ENCODE measurements at places on chromosomes 1 and 21. TPM values are rescaled to one million over a fixed set of nuclear protein-coding genes. Genes with fewer than 3 reads are reported as not detected.

The TMEM51 gene
- 25.0 TPM for total RNA-seq

The OPRD1 gene
- 0.07 TPM for total RNA-seq

The PRAMEF17 gene
- total RNA-seq = not detected

The OR2T3 gene
- not detected for total RNA-seq

The FMO3 gene
- total RNA-seq = not detected

The ANGPTL7 gene
- not detected for total RNA-seq

The ERICH3 gene
- not detected for total RNA-seq

Measured in Caco-2 (cell line).